ENCODE measurements at places on chromosomes 6 and 20. TPM values are rescaled to one million over a fixed set of nuclear protein-coding genes. Genes with fewer than 3 reads are reported as not detected.

The SLC35D3 gene
- polyA plus RNA-seq: not detected

The BHLHE23 gene
- not detected for polyA plus RNA-seq

The PRSS16 gene
- polyA plus RNA-seq: 0.39 TPM

The SNAP91 gene
- polyA plus RNA-seq: not detected

The BTN1A1 gene
- polyA plus RNA-seq: not detected

DNA sequence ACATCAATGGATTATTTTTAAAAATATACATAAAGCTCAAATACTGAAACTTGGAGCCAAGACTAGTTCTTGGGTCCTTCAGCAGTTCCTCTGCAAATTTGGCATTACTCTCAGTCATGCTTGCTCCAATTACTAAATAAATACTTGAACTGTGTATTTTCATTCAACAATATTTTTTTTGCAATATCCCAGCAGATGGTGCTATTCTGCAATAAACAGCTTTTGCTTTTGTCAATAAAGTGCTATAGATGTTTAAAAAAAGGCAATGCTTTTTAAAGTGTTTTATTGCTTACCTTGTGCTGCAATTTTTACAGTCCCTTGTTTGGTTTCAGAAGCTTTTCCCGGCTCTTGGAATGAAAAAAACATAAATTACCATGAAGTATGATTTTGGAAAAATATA is 243.4 kb downstream of the TRDN start:
- DNase-seq: no peak
- no peaks in the 10 kb centered on the region for H3K27me3 ChIP-seq
- H3K36me3 ChIP-seq: no peaks in the 10 kb centered on the region
- H3K4me1 ChIP-seq: no peaks in the 10 kb centered on the region
- H3K27ac ChIP-seq: no peak overlapping the region
- H3K4me3 ChIP-seq: no peak overlapping the region

GRCh38 chr6:32317541-32317940 is 54.2 kb downstream of the TSBP1 start:
- no peak for DNase-seq
- no peak overlapping the region for H3K27ac ChIP-seq
- no peaks in the 10 kb centered on the region for H3K36me3 ChIP-seq
- no peaks in the 10 kb centered on the region for H3K4me1 ChIP-seq
- peaks cover 12% of the 10 kb centered on the region for H3K27me3 ChIP-seq

- H3K4me3 ChIP-seq: no peak overlapping the region
- no peak for DNase-seq
- no peaks in the 10 kb centered on the region for H3K27me3 ChIP-seq
- H3K27ac ChIP-seq: no peak overlapping the region
- no peaks in the 10 kb centered on the region for H3K36me3 ChIP-seq
Observed at GRCh38 chr6:38212579-38212978, 393.1 kb downstream of the ZFAND3 start.

GRCh38 chr6:25921525-25922203 is 8.8 kb downstream of the SLC17A2 start:
- no peak overlapping the region for H3K27ac ChIP-seq
- H3K4me1 ChIP-seq: no peaks in the 10 kb centered on the region
- H3K4me3 ChIP-seq: no peak overlapping the region
- no peak for DNase-seq
- H3K36me3 ChIP-seq: no peaks in the 10 kb centered on the region
- peaks cover 6% of the 10 kb centered on the region for H3K27me3 ChIP-seq

GRCh38 chr20:31894980-31895675 is 24.7 kb downstream of the TTLL9 start:
- H3K4me3 ChIP-seq: no peak overlapping the region
- no peak overlapping the region for H3K27ac ChIP-seq
- no peak for DNase-seq
- no peaks in the 10 kb centered on the region for H3K36me3 ChIP-seq

All from CD4-positive, CD25-positive, alpha-beta regulatory T cell (primary cell).